ENCODE measurements at places on chromosomes 2 and 18.

DNA sequence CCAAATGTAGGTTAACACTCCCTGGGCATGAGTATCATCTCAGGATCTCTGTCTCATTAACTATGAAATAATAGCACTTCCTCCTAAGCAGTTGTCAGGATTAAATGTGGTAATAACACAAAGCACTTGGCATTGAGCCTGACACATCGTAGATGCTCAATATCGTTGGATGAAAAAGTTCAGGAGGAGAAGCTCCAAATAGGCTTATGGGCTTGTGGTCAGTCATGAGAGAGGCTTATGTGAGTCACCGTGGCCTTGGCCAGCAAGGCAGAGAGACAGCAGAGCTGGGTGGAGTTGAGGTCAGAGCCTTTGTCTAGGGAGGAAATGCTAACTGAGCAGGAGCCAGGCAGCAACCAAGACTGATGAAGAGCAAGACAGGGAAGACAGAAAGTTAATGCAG lies 68.3 kb upstream of the PPM1B start:
- no peak for DNase-seq

DNA sequence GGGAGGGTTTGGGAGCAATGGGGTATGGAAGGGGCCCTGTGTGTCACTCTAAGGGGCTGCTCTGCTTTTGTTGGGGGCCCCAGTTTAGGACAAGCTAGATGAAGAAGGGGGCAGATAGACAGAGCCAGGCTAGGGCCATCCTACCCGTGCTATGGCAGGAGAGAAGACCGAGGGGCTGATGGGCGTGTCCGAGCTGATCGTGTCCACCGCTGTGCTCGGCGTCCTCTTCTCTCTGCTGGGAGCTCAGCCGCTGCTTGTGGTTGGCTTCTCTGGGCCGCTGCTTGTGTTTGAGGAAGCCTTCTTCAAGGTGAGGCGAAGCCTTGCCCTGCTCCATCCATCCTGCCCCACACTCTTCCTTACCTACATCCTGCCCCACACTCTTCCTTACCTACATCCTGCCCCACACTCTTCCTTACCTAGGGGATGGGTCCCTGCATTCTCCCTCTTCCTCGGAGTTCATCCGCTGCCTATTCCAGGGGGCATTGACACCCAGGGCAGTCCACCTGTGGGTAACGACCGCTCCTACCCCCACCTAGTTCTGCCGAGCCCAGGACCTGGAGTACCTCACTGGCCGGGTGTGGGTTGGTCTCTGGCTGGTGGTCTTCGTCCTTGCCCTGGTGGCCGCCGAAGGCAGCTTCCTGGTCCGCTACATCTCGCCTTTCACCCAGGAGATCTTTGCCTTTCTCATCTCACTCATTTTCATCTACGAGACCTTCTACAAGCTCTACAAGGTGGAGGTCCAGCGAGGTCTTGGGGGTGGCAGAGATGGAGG lies 8.9 kb downstream of the SLC4A3 start:
- no peak for DNase-seq

- no peak for DNase-seq
These were observed 2.1 kb downstream of the DPYSL5 start for GRCh38 chr2:26850000-26850431.

DNA sequence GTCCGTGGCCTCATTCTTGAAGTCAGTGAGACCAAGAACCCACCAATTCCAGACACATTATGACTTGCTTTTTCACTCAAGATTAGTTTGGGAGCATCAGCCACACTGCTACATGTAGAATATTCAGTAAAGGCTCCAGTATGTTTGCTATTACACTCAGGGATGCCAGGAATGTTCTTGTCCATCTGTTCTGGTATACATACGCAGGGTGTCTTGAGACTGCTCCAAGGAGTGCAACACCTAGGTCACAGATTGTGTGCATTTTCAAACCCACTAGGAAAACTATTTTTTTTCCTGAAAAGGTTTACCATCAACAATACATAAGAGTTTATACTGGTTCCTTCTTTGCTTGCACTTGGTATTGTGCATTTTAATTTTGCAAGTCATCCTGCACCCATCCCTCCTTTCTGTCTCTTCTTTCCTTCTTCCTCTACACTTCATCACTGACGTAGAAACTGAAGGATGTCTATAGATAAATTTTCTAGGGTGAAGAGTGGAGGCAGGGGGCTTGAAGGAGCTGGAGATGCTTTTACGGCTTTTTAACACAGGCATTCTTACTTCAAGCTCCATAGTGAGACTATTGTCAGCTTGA lies 35.3 kb upstream of the MAP2 start:
- DNase-seq: no peak

GRCh38 chr2:203535784-203536585 lies 884 bp upstream of the RAPH1 start:
- DNase-seq: no peak

DNA sequence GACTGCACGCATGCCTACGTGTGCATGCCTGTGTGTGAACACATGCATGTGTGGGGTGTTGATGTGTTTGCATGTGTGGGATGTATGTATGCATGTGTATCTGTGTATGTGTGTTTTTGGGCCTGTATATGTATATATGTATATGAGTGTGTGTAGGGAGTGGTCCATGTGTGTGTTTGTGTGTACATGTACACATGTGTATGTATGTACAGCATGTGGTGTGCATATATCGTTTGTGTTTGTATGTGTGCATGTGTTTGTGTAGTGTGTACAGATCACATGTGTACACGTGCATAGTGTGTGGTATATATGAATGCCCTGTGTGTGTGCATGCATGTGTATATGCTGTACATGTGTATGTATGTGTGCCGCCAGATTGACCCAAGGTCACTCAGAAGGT lies 54.2 kb upstream of the ASB18 start:
- no peak for DNase-seq

- no peak for DNase-seq
These were observed 5.4 kb upstream of the TOGARAM2 start for GRCh38 chr2:28975671-28976070.

GRCh38 chr2:188629753-188630527 lies 338.3 kb downstream of the GULP1 start:
- DNase-seq: no peak

DNA sequence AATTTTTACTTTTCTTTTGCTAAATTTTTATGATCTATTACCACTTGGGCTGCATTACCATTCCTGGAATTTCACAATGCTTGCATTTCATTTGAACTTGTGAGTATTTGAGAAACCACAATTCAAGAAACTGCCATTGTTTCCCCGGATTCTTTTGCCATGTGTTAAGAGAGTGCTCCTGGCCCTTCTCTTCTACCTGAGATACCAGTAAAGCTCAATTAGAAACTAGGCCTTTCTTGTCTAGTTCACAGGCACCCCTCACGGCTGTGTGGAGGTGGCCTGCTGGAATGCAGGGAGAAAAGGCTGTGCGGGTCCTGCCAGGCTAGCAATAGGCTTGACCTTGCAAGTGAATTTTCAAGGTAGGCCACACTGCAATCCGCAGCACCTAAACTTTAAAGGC lies 40.8 kb downstream of the ZEB2 start:
- DNase-seq: no peak

DNA sequence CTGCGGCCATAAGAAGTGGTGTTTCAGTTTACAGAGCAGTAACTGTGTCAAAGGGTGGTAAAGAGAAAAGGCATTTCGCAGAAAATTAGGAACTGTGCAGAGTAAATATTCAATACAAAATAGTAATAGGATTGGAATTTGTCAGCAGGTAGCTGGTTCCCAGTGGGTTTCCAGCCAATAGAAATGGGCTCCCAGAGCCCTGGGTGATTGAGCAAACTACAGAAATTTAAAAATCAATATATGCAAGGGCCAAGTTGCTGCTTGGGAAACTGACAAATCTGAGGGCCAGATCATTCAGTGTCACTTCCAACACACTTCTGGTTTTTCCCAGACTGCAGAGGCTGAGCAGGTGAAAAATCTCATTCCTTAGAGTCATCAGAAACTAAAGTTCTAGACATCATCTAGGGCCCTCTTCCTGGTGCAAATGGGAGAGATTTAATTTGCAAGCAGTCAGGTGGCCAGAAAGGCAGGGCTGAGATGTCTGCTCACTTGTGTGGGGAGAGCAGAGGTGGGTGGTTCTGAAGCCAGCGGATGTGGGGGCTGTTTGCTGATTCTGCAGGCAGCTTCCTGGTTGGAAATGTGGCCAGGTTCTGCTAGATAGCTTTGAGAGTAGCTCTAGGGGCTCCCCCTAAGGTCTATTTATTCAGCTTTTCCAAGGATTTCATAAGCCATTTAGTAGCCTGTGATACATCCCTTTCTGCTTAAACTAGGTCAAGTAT lies 182.4 kb downstream of the NCK2 start:
- DNase-seq: peak; percentile 53

DNA sequence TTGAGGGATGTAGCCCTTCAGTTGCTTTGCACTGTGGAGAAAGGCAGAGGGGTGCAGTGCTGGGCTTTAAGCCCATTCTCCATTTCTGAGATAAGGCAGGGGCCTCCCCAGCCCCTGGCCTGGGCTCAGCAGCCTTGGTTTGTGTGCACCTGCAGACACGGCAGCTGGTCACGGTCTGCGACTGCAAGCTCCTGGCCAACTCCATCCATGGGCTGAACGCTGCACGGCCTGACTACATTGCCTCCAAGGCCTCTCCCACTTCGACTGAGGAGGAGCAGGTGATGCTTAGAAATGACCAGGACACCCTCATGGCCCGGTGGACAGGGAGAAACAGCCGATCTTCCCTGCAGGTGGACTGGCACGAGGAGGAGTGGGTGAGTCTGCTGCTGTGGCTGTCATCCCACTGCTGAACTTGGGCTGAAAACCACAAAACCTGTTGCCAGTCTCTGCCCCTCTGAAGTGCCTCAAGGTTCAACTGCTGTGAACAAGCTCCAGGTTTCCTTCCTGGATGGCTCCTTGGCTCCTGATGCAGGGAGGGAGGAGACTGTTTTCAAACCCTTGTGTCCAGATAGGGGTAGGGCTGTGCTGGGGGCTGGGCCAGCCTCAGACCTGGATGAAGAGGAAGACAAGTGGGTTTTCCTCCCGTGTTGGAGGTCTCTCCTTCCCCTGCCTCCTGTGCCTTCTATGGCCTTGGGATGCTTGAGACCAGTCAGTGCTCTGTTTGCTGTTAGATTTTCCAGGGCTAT lies 54.0 kb downstream of the COA5 start:
- DNase-seq: no peak

GRCh38 chr2:64157792-64158191 lies 13.6 kb upstream of the PELI1 start:
- DNase-seq: no peak
